Smooth muscle cell of bladder (primary cell): ENCODE measurements at places on chromosomes 2 and 18. TPM values are rescaled to one million over a fixed set of nuclear protein-coding genes. Genes with fewer than 3 reads are reported as not detected.

TRIP12 gene
- 213 and 259 TPM in 2 replicates for total RNA-seq

ANKRD62 gene
- total RNA-seq: not detected in 2 replicates

RAB6D gene
- not detected in 2 replicates for total RNA-seq

DTNA gene
- total RNA-seq: 7.4 and 11.7 TPM in 2 replicates

GPR75 gene
- total RNA-seq: 0.71 and 0.74 TPM in 2 replicates

DNAJC5G gene
- not detected in 2 replicates for total RNA-seq
